CD8-positive, alpha-beta memory T cell (primary cell): ENCODE measurements at places on chromosomes 7 and 10.

- no peak for DNase-seq
Observed at GRCh38 chr10:121819049-121819448, 108.8 kb downstream of the ATE1 start.

GRCh38 chr7:131625817-131626372, 69.5 kb upstream of the PODXL start:
- DNase-seq: no peak

GRCh38 chr7:125061776-125062397, 132.3 kb upstream of the POT1 start:
- DNase-seq: no peak

- DNase-seq: no peak
Observed at GRCh38 chr10:14459665-14460064, 128.9 kb upstream of the FRMD4A start.

DNA sequence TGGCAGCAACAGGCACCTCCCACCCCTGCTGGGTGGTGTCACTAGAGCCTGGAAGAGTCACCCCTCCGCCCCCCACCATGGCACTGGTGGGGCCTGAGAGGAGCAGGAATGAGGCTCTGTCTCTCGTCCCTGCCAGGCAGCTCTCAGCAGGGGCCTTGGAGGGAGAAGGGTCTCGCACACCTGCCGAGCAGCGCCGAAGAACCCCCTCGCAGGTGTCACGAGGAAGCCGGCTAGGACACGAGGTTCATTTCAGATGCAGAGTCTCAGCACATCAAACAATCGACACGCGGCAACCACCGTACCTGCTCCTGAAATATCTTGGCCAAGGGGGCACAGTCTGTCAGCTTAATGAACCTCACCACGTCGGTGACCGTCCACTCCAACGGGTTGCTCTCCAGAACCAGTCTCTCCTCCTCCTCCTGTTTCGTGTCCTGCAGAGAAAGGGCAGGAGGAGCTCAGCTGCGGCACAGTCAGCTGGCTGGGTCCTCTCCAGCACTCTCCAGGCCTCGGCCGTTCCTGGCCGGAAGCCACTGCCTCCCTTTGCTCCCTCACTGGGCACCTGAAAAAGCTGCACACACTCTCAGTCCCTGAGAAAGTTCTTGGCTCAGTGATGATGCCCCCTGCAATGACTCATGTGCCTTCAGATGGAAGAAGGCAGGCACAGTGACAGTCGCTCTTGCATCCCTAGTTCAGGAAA, 240.1 kb downstream of the SFMBT2 start:
- DNase-seq: no peak

DNA sequence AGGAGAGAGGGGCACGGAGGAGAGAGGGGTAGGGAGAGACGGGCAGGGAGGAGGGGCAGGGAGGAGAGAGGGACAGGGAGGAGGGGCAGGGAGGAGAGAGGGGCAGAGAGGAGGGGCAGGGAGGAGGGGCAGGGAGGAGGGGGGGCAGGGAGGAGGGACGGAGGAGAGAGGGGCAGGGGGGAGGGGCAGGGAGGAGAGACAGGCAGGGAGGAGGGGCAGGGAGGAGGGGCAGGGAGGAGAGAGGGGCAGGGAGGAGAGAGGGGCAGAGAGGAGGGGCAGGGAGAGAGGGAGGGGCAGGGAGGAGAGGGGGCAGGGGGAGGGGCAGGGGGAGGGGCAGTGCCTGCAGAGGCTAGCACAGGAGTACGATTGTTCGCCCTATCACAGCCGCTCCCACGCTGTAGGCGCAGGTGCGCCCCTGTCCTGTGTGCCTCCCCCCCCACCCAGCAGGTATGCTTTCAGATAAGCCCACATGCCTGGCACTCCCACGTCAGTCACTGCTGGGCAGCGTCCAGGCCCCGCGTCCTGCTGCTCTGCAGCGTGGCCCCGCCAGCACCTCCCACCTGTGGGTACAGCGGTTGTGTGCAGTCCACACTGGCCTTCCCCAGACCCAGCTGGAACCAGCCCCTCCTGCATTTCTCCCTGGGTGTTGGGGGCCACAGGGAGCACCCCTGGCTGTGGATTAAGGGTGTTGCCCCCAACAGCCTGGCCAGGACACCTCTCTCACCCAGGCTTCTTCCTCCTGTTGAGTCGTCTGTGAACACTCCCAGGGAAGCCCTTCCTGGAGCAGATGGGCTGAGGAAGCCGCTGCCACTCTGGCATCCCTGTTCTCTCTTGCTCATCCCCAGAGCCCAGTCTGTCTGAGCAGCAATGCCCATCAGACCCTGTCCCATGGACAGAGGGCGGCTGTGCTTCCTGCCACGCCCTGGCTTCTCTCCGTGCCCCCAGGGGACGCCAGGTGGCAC, 10.8 kb downstream of the NKX6-2 start:
- no peak for DNase-seq

DNA sequence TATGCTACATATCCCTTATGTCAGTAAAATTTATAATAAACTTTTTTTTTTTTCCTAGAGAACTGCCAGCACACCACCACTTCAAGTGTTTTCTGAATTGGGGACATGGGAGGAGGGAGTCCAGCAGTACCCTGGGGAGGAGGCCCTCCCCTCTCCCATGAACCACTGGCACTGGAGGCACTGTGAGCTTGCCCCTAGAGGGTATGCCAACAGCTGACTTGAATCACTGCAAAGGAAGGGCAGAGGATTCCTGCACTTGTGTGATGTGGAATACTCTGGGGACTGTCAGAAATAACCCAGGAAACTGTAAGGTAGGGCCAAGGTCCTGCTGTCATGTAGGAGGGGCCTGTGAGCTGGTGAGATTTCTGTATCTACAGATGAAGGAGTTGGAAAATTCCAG, 8.5 kb upstream of the ARMS2 start:
- no peak for DNase-seq

GRCh38 chr7:65449505-65449852, 75.8 kb downstream of the ZNF92 start:
- DNase-seq: no peak

GRCh38 chr7:16915405-16915804, 33.6 kb upstream of the AGR3 start:
- no peak for DNase-seq

- no peak for DNase-seq
Observed at GRCh38 chr7:157561816-157562410, 225.1 kb downstream of the DNAJB6 start.

DNA sequence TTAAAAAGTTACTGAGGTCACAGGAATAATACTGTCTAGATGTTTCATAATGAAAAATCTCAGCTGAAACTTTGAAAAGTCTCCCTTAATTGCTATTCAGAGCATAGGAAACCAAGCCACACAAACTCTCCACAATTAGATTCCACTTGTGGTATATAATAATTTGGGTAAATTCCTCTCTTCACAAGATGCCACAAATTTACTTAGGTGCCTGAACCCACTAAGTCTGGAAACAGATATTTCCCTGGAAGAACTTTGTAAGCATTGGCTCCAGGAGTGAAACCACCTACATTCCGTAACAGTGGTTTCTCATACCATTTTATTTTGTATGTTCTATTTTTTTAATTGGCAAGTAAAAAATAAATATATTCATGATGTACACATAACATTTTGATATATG, 493.4 kb downstream of the SEMA3D start:
- DNase-seq: no peak

DNA sequence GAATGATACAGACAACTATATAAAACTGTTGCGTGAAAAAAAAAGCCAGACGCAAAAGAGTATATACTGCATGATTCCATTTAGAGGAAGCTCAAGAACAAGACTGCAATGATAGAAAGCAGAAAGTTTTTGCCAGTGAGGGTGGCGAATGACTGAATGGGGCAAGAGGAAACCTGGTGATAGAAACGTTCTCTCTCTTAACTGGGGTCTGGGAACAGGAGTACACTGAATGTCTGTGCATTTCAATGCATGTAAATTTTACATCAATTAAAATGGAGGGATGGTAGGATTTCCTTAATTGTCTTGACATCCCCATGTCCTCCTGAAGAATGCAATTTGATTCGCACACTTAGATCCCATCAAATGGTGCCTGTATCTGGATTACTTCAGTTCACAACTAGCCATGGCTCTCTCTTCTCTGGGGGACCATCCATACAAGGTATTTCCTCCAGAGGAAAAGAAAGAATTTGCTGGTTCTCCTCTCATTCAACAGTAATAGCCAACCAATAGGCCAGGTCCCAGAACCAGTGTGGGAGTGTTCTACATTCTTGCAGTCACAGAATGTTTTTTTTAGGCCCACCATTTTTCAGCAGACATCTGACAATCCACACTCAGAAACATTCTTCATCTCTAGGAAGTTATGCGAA, 221.0 kb upstream of the KLF14 start:
- no peak for DNase-seq

GRCh38 chr10:124648738-124649137, 95.4 kb downstream of the FAM53B start:
- peak; percentile 53 for DNase-seq

GRCh38 chr10:111114758-111115500, 38.1 kb downstream of the ADRA2A start:
- no peak for DNase-seq

DNA sequence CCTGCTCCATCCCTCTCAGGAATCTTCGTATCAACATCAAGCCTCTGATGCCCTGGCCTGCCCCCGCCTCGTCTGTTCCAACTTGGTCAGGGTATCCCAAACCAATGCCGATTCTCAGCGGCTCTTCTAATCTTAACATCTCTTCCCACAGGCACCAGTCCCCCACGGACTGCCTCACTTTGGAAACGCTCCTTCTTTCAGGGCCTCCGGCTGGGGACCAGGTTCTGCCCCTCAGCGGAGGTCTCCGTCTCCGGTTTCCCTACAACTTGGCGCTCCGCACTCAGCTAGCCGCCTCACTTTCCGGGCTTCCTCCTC, 488 bp downstream of the ABCF2 start:
- DNase-seq: no peak
